CD4-positive, alpha-beta T cell treated with Interferon alpha-2 for 1 hour (primary cell): ENCODE measurements at places on chromosomes 5 and 9.

- peak; percentile 27 for DNase-seq
Measured at GRCh38 chr9:136133191-136133958, 14.7 kb upstream of the TMEM250 start.

DNA sequence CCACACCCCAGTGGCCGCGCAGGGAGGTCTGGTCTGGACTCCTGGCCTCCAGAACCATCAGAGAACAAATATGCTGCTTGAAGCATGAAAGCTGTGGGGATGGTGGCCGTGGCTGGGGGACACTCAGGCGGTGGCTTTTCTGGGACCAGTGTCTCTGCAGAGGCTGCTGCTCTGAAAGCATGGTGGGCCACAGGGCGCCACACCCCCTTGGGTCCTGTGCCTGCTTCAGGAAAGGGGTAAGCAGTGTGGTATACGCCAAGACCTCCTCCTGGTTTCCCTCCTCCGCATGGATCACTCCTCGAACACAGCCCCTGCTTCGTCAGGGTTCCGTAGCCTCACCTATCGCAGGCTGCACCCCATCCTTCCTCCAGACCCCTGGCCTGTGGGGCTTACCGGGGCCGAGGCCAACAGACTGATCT is 19.7 kb upstream of the TERT start:
- no peak for DNase-seq

DNA sequence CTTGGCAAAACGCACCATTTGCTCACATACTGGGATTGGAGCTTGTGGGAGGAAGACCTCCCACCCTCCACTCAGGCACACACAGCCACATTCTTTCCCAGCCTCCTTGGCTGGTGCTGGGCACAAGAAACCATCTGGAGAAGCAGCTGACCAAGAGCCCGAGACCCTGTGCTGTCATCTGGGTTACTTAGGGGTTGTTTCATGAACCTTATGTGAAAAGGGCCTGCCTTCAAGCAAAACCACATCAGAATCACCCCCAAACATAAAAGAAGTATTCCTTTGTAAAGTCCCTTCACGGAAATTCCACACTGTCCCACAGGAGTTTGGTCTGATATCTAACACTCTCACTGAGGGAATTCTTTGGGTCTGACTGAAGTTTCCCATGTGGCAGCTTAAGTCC is 172.1 kb downstream of the NR3C1 start:
- no peak for DNase-seq

DNA sequence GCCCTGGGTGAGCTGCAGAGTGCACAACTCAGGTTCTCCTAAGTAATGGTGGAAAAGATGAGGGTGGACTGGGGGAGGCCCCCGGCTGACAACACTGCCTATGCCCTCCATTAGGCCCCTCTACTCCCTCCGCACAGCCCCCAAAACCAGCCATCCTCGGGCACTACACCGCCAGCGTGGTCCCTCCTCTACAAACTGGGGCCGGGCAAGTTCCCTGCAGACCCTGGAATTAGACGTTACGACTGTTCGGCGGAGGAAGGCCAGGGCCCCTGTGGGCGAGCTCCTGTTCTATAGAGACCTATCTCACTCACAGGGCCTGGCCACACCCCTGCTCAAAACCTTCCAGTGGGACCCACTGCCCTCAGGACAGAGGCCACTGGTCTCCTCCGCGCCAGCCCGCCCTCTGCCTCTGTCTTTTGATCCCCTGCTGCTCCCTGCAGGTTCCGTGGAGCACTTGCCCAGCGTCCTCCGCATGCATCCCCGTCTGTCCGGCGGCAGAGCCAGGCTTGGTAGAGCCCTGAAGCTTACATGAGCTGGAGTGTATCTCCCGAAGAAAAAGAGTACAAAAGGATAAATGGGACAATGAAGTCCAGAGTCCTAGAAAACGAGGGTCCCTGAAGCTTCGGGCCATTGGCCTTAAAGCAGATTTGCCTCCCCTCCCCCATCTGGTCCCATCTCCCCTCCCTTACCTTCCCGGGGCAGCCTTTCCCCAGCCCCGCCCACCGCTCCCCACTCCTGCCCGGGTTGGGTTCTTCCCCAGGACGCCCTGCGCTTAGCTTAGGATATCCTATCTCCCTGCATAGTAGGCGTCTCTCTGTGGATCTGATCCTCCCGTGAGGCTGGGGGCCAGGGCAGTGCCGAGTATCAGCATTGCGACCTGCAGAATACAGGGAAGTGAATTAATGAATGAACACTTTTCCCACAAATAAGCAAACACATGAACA is 71.3 kb downstream of the HRH2 start:
- DNase-seq = no peak
